ENCODE measurements at places on chromosomes 2 and 18.

- DNase-seq, result no peak
Measured at GRCh38 chr2:66405473-66405872, 29.5 kb upstream of the MEIS1 start.

GRCh38 chr2:203893840-203894239, 26.3 kb downstream of the CTLA4 start:
- DNase-seq, result no peak

- DNase-seq, result no peak
Measured at GRCh38 chr2:149731079-149731478, 143.5 kb upstream of the MMADHC start.

DNA sequence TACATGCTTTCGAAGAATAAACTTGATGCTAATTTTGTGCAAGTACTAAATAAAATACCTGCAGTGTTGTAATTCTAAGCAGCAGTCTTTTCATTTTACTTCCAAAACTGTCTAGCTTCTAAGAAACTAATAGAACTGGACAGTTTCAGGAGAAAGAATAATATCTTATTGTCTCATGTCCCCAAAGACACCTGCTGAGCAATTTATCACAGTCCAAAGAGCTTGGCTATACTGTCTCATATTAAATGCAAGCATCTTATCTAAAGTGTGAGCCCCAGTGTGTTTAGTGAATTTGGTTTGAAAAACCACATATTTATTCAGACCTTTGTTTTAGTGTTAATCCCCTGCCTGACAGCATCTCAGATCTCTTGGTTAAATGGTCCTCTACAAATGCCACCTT, 374.3 kb downstream of the TMX3 start:
- DNase-seq, result no peak

- DNase-seq, result no peak
Measured at GRCh38 chr18:49907346-49907929, 94.1 kb upstream of the ACAA2 start.

DNA sequence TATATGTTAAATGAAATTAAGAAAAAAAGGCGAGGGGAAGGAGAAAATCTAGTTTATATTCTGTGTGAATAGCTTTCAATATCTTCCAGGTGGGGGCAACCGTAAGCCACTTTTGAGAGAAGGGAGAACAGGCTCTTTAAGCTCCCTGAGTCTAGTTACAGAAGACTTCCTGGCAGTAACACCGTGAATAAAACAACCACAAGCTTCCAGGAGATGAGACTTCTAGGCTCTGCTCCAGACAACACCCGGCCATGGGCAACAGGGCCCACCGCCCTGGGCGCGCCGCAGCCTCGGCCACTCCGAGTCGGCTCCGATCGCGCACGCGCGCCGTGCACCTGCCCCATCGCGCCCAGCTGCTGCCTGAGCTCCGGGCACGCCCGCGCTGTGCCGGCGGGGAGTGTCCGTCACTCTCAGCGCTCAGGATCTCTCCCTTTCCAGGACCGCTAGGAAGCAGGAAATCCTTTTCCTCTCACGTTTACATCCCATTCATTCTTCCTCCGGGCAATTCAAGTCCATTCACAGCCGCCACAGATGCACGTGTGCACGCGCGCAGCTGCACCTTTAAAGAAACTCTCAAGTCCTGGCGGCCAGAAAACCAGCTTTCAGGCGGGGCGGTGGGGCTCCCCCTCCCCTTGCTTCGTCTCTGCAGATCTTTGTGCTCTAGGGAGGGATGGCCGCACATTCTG, 19.4 kb upstream of the PAX3 start:
- DNase-seq, result no peak

- DNase-seq, result no peak
Measured at GRCh38 chr18:5490753-5491480, 52.9 kb downstream of the EPB41L3 start.

DNA sequence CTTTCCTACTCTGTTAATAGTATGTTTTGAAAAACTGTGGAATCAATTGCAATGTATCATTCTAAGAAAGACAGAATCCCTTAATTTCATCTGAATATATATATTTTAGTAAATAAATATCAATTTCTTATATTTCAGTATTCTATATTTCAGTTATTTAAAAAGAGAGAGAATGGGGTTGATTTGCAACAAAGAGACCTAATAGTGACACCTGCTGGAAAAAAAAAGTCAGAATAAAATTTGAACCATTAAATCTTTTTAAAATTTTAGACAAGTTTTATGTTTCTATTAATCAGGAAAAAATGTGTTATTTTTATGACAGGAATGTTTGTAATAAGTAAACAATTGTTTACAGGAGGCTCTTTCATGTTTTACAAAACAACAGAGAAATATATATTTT, 20.7 kb upstream of the CCNT2 start:
- no peak for DNase-seq

DNA sequence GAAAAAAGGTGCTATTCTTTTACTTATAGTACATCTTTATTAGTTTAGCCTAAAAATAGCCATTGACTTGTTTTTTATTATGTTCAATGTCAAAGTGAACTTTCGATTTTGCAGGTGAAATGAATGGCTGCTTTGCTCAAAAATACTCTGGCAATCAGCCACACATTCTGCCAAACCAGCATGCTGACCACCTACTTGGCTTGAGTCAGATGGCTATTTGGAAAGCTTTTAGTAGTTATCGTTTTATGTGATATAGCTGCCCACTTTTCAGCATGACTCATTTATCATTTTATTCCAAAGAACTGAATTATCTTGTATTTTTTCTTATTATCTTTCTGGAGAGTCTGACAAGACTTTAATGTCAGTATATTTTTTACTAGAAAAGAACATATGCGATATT, 1615.8 kb upstream of the TMEFF2 start:
- DNase-seq, result no peak

- no peak for DNase-seq
Measured at GRCh38 chr2:119598596-119599263, 54.5 kb downstream of the CFAP221 start.

DNA sequence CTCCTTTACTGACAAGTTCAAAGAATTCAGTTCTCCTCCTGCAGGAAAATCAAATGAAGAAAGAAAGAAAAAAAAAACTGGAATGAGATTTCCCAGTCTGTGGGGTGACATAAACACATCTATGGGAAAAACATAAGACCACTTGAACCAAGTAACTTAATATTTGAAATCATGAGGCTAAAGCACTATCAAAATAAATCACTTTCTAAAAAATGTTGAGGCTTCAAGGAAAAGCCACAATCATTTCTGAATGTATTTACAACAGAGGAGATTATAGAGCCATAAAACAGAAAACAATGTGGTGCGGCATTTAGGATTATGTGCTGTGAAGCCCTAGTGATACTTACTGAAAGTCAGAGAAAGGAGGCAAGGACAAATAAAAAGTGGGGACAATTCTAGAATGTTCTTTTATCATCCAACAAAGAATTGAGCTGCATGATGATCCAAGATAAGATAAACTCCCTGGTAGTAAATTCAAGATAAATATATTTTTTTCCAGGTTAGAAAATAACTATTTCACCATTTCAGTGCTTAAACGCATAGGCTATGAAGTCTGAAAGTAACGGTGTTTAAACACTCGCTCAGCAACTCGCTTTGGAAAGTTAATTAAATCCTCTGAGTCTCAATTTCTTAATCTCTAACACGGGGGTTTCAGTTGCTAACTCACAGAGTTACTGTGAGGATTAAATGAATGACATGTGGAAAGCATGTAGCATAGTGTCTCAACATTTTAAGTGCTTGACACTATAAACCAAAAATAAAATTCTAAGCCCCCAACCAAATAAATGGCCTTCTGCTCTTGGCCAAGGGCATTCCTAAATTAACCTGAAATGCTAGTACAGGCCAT, 288.5 kb downstream of the AGPS start:
- no peak for DNase-seq

GRCh38 chr2:176139661-176140512, 10.4 kb downstream of the HOXD8 start:
- DNase-seq, result no peak

- DNase-seq, result no peak
Measured at GRCh38 chr18:49548229-49548636, 13.6 kb upstream of the LIPG start.

DNA sequence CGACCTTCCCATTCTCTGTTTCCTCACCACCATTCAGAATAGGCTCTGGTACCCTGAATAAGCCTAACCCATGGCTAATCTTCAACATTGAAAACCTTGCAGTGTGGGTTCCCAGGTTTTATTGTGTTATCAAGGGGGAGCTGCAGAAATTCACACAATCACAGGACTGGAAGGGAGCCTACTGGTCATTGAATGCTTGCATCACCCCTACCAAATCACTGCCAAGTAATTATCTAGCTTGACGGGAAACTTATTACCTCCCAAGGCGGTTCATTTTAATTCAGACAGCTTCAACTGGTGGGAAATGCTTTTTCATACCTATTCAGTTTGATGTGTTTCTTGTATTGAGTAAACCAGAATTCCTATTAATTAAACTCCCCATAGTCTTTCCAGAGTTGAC, 33.6 kb upstream of the EFEMP1 start:
- DNase-seq, result no peak

DNA sequence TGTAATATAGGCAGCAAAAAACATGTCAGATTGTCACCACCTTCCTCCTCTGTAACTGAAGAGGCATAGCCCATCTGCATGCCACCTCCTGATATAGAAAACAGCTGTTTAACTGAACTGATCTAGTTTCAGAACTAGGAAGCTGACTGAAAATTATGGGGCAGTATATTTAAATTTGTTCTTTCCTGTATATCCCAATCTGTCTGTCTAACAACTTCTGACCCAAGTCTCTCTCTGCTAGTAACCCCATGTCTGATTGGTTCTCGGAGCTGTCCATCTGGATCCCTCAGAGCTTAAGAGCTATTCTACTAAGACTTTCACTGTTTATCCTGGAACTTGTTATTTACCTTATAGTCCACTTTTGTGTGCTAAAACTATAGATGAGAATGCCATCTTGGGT, 68.2 kb upstream of the SLC35G4 start:
- DNase-seq, result no peak

- DNase-seq, result no peak
Measured at GRCh38 chr2:178819992-178820391, 12.8 kb upstream of the TTN start.

DNA sequence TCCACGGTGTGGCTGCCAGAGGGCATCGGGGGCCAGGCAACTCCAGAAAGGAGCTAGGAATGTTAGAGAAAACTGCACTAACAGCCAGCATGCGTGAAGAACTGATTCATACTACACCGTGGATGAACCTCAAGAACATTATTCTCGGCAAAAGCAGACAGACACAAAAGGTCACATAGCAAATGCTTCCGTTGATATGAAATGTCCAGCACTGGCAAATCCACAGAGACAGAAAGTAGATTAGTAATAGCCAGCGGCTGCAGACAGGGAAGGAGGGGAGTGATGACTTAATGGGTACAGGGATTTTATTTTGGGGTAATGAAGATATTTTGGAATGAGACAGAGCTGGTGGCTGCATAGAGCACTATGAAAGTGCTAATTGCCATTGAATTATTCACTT, 37.4 kb downstream of the SCTR start:
- no peak for DNase-seq

DNA sequence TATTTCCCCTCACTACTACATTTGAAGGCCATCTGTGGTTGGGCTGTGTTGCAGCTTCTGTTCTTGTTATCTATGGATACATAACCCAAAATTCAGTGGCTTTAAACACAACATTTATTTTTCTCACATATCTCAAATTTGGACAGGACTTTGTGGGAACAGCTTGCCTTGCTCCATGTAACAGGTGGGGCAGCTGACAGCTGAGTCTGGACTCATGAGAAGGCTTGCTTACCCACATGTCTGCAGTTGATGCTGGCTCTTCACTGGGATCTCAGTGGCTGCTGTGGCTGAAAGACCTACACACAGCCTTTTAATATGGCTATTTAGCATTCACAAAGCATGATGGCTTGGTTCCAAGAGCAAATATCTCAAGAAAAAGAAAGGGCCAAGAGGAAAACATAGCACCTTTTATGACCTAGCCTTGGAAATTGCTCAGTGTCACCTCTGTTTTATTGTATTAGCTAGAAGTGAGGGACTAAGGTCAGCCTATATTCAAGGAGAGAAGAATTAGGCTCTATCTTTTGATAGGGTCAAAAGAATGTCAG, 296.8 kb upstream of the ZNF521 start:
- no peak for DNase-seq

DNA sequence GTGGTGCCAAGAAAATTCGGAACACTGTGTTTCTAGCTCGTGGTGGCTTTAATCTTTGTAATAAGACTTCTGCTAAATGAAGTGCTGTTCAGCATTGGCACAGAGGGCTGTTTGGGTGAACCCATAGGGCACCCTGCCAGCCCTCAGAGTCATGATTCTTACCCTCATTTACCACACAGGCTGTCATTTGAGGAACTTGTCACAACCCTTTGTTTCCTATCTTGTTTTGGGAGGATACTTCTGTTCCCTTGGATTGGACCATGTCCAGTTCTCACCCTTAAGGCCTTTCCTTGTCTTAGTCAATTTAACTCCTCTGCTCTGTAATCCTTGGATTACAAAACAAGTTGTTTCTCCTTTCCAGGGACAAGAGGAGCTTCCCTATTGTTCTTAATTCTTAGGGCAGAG, 225.7 kb downstream of the MTX2 start:
- no peak for DNase-seq

DNA sequence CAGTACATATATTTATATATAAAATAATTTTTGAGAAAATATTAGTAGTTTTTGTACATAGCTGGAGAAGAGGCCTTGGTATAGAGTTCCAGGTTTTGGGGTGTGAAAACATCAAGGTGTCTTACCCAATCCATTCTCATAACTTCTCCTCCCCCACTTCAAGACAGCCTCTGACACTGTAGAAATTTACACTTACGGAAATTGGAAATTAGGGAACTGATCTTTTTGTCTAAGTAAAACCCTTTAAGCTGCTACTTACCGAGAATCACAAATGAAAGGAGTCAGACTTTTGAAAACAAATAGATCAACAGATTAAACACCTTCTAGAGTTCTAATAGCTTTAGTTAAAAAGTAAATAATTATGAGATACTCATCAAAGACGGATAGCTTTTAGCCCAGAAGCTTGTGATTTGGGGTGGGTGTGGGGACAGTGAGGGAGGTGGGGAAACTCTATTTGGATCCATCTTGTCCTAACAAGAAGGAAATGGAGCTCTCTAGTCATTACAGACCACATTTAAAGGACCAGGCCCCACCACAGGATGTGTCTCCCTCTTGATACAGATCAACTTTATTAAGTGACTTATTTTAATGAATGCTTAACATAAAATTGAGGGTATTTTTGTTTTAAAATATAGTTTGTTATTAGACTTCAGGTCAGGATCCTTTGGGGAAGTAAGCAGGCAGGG, 11.1 kb upstream of the FBXO11 start:
- DNase-seq, result no peak

- no peak for DNase-seq
Measured at GRCh38 chr2:73897240-73897583, 4.4 kb downstream of the ACTG2 start.

GRCh38 chr2:224801360-224801759, 85.2 kb upstream of the CCDC195 start:
- DNase-seq, result no peak

DNA sequence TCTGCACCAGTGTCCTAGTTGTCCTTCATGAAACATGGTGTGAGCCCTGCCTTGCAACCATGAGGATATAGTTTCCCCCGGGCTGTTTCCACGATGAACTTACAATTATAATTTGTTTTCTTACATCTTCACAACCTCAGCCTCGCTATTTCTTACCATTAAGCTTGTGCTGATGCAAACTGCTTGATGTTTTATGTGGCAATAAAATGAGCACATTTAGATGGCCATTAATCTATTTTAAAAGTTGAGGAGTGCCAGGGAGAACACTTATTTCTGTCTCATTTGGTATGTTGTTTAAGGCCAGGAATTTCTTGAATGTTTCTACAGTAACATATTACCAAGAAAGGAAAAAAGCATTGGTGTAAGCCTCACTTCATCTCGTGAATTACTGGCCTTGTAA, 214.5 kb upstream of the SLC8A1 start:
- DNase-seq, result no peak

GRCh38 chr2:133434959-133435668, 133.1 kb downstream of the NCKAP5 start:
- no peak for DNase-seq
